Stimulated activated CD8-positive, alpha-beta memory T cell treated with anti-CD3 and anti-CD28 coated beads, Interleukin-7, amount 100 ng/mL, for 4 hours (primary cell): ENCODE measurements at places on chromosomes 5 and 9.

- DNase-seq = no peak
Measured at GRCh38 chr5:133683646-133684596, 71.6 kb upstream of the FSTL4 start.

DNA sequence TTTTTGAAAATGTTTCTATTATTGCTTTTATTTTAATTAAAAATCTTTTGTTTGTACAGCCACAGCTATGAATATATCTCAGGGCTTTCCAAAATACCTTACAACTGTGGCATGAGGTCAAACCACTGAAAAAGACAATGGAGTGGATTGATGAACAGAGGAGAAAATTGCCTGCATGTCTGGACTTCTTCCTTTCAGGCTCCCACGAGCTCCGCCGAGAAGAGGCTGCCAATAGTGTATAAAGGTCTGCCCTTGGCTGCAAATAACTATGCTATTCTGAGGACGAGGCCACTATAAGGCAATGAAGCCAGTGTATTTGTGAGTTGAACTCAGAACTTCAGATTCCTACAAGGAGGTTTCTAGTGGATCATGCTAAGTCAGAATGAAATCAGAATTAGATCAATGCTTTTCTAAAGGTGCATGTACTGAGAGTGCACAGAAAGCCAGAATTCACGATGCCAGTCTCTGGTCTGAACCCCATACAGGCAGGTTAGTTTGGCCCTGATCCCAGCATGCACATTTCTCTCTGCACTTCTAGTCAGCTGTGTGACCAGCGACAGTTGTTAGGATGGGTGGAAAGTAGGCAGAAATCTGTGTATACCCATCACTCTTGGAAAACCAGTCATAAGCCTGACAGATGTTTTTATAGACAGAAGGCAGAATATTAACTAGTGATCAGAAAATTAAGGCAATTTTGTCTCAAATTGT lies 42.7 kb upstream of the PLPP1 start:
- no peak for DNase-seq

GRCh38 chr9:37066139-37066725 lies 32.2 kb upstream of the PAX5 start:
- no peak for DNase-seq

GRCh38 chr5:43332401-43332800 lies 19.2 kb upstream of the HMGCS1 start:
- DNase-seq = no peak

- DNase-seq = no peak
Measured at GRCh38 chr9:130042406-130042884, 544 bp downstream of the FNBP1 start.
